ENCODE measurements at places on chromosomes 2 and 18.
A peak's percentile ranks its signal among the peaks of the same experiment; 100 is the strongest.

- peak; percentile 33 for DNase-seq
Observed at GRCh38 chr2:161250864-161251436, 57.3 kb upstream of the PSMD14 start.

DNA sequence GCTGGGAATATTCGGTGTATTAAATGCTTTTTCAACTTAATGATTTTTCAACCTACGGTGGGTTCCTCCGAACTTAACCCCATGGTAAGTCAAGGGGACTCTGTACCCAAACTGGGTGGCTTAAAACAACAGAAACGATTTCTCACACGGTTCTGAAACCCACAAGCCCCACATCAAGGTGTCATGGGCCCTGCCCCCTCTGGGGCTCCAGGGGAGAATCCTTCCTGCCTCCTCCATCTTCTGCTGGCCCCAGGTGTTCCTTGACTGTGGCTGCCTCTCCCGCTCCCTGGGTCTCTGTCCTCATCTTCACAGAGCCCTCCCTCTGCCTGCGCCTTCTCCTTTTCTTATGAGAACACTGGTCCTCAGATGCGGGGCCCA lies 301.3 kb upstream of the SALL3 start:
- no peak for DNase-seq

DNA sequence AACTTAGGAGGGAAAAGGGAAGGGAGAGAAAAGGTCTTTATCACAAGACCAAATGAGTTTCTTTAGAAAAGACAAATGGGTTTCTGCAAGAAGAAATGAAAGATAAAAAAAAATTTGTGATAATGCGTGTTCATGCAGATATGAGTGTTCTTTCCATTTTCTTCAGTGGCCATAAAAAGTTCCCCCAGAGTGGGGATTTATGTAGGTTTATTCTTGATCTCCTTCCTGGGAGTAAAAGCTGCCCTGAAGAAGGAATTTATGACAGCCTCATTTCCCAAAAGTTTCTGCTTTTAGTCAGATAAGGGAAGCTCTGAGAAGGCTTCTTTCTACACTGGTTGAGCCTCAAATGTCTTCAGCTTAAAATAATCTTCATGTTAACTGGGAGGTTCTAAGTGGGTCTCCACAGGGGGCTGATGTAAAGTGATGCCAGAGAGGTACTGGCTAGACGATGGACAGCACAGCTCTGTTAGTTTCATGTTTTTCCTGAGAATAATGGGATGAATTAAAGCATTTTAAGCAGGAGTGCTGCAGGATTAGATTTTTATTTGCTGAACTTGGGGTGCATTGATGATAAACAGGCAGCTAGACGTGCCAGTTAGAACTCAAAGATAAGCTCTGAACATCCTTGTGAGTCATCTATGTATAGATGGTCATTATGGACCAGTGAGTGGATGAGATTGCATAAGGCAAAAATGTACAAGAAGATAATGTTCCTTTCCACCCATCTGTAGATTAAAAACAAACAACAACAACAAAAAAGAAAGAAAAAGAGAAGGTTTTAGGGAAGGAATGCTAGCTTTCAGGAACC lies 99.4 kb upstream of the MSH2 start:
- DNase-seq: no peak

GRCh38 chr2:24559473-24560113 lies 68.5 kb downstream of the NCOA1 start:
- DNase-seq: no peak

DNA sequence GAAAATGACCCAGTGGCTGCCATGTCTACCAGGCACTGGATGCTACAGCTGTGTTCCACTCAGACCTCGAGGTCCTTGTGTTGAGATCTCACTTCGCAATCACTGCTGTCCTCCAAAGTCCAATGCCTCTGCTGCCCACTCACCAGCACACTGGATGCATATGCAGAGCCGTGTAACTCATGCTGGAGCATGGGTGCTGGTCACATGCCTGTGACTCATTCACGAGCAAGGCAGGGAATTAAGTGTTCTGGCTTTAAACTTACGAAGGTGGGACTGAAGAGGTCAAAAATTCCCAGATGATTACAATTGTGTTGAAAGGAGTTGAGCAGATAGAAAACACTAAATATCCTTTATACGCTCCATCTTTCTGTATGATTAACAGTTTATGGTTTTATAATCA lies 417.5 kb downstream of the NUP35 start:
- no peak for DNase-seq

DNA sequence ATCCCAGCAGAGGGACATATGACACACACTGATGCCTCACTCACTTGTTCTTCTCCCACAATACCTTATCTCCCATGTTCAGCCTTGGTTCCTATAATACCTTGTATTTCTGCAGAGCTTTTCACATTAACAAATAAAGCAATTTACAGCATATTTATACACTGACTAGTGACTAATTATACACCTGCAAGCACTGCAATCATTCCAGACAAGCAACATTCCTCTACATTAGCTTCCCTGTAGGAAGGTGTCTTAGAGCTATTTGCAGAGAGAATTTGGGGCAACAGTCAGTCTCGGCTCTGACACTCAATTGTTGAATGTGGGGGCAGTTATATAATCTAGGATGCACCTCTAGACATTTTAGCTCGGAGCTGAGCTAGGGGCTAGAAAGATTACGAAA lies 9.5 kb upstream of the INSIG2 start:
- DNase-seq: no peak

- no peak for DNase-seq
Observed at GRCh38 chr2:216636551-216637450, 3.6 kb downstream of the IGFBP2 start.

DNA sequence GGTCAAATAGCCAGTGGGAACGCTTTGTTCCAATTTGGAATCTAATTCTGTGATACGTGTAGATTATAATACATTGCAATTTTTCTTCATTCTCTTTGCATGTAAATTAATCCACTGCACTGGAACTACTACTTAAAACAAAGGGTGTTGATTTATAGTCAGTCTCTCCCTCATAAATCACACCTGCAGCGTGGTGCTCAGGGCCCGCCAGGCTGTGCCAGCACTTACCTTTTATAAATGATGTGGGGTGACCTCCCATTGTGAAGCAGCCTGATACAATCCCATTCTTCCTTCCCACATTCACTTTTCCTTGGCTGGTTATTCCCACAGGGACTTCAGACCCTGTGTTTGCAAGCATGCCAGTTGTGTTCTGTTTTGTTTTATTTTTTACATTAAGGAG lies 302.3 kb upstream of the ID2 start:
- DNase-seq: no peak

DNA sequence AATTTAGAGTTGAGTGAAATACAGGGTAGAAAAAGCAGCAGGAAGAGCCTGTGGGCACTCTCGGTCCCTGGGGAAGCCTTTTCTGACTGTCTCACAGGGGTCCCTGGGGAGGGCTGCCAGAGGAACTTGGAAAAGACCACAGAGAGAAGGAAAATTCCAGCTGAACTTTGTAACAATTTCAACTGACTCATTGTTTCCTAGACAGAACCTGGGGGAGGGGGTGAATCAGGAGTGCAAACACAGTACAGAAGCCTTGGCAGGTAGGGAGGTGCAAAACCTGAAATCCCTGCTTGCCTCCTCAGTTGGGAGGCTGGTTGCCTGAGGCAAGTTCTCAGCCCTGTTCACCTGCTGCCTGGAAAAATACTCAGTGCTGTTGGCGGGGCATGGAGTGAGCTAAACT lies 106.8 kb downstream of the GRB14 start:
- DNase-seq: no peak

- DNase-seq: no peak
Observed at GRCh38 chr2:229032608-229033234, 238.4 kb downstream of the PID1 start.

DNA sequence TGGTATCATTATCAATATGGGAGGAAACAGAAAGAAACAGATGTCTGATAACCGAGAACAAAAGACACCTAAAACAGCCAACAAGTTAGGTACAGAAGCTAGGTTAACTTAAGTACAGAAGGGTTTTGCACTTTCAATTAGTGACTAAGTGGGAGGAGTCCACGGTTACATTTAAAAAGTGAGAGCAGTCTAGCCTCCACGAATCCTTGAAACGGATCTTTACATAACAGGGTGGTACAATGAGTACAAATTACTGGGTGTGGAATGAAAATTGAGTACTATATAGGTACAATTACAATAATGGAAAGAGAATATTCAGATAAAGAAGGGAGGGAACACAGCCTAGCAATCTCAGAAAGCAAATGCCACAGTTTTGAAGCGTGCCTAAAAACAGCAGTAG lies 76.6 kb downstream of the TLK1 start:
- no peak for DNase-seq
